ENCODE measurements at places on chromosomes 1 and 21.

- DNase-seq, result no peak
Observed at GRCh38 chr1:115182012-115182715, 92.9 kb upstream of the TSPAN2 start.

- no peak for DNase-seq
Observed at GRCh38 chr1:230459465-230459864, 33.3 kb upstream of the PGBD5 start.

GRCh38 chr1:112337028-112337531 lies 58.9 kb upstream of the CTTNBP2NL start:
- peak; percentile 11 for DNase-seq

DNA sequence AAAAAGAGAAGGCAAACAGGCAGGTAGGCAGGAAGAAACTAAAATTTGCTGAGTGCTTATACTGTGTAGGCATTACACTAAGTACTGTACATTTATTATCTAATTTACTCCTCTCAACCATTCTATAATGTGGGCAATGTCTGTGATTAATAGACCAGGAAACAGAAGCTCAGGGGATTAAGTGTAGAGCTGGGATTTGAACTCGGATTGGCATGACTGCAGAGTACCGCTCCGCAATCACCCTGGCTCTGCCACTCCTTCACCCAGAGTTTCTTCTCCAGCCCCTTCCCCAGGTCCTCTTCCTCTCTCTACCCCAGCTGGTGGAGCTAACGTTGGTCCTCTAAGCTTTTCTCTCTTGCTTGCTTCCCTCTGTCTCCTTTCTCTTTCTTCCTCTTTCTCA lies 11.5 kb upstream of the S100A2 start:
- no peak for DNase-seq

All from NCI-H2107 (cell line).